ENCODE measurements at places on chromosomes 16 and 17.

GRCh38 chr17:15236281-15237105 lies 28.6 kb downstream of the PMP22 start:
- DNase-seq, result no peak

DNA sequence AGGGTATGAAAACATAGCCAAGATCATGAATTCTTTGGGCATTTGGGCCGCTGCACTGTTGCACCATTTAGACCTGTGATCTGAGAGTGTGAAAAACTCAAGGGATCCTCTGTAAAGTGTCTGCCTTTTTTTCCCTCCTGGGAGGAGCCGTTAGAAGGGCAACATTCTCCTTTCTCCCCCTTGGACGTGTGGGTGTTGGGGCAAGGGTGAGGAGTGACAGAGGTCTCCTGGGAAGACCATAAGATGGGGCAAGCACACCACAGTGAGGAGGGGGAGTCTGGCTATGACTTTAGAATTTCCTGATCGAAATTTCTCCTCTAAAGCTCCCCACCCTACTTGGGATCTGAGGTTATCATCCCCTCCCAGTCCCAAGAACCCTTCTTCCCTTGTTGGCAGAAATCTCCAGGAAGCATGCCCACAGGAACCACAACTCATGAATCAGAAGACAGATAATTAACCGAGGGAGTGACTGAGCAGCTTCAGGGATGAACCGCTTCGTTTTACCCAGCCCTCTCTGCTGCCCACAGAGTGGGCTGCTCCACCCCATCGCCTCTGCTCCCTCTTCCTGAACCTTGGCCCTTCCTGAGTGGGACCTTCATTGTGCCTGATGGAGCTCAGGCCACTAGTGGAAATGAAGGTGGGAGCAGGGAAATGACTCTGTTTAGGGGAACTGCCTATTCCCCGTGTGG lies 4.2 kb downstream of the ITGB3 start:
- no peak for DNase-seq

DNA sequence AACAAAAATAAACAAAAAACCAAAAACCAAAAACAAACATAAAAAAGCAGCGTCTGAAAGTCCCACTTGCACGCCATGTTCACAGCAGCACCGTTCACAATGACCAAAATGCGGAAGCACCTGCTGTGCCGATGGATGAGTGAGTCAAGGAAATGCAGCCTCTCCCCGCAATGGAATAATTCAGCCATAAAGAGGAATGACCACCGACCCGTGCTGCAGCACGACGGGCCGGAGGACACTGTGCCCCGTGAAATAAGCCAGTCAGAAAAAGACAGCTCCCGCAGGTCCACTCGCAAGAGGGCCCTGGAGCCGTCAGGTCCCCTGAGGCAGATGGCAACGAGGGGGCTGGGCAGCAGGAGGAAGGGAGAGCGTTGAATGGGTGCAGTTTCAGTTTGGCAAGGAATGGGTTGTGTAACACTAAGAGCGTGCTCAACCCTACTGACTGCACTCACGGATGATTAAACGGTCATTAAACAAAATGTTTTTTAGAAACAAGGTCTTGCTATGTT lies 5.1 kb downstream of the CLCN7 start:
- no peak for DNase-seq

GRCh38 chr17:3037259-3037658 lies 26.1 kb downstream of the OR1D5 start:
- DNase-seq, result no peak

DNA sequence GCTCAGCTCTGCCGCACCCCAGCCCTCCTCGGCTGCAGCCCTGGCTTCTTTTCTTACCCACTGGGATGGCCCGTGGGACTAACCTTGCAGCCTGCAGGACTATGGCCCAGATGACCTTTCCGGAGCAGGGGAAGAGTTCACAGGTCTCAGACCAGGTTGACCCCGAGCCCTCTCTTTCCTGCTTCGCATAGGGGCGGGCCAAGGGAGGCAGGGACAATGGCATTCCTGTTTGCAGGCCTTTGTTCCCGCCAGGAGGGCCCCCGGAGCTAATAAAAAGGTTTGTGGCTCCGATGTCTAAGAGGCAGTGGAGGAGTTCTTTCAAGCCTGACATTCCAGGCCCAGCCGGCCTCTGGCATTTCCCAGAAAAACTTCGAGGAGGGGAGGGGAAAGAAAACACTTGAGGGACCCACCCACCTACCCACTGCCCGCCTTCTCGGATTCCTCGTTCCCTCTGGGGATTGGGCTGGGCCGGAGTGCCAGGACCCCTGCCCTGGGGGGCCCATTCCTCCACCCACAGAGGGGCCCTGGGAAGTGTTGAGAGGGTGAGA lies 5.8 kb upstream of the SOCS3 start:
- no peak for DNase-seq

DNA sequence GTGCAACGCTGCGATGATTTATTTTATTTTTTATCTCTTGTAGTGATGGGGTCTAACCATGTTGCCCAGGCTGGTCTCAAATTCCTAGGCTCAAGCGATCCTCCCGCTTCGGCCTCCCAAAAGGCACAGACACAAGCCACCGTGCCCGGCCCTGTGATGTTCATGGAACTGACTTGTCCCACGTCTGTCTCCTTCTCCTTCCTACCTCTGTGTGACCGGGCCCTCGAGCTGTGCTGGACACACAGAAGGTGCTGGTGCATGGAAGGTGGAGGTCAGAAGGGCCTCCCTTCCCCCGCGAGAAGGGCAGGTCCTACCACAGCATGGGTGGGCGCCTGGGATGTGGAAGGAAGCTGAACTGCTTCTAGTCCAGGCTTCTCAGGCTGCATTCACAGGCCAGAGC lies 88.0 kb downstream of the SEC14L1 start:
- DNase-seq, result no peak

- DNase-seq, result no peak
These were observed 118.9 kb downstream of the AATF start for GRCh38 chr17:37067555-37068111.

GRCh38 chr17:34374457-34374856 lies 11.4 kb upstream of the CCL1 start:
- DNase-seq, result no peak

DNA sequence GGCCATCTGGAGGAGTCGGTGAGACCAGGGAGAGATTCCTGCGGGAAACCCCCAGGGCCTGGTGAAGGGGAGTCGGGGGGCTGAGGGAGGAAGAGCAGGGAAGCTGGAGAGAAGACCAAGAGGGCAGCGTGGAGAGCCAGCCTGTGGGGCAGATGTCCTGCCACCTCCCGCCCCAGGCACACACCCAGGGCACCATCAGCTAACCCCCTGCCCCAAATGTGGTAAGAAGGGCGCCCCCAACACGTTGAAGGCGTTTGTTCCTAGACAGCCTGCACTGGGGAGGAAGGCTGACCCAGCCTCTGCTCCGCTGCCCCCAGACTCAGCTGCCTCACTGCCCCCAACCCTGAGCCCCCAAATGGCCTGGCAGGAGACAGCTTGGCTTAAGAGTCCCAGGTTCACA lies 1.3 kb downstream of the BAIAP3 start:
- DNase-seq, result no peak

GRCh38 chr17:43382776-43383175 lies 16.0 kb upstream of the ARL4D start:
- DNase-seq, result no peak

DNA sequence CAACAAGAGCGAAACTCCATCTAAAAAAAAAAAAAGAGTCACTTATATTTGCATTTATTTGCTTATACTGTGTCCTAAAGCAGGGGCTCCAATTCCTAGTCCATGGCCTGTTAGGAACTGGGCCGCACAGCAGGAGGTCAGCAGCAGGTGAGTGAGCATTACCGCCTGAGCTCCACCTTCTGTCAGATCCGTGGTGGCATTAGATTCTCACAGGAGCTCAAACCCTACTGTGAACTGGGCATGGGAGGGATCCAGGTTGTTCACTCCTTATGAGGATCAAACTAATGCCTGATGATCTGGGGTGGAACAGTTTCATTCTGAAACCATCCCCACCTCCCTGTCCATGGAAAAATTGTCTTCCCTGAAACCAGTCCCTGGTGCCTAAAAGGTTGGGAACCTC lies 24.9 kb downstream of the ITGB3 start:
- DNase-seq, result no peak

DNA sequence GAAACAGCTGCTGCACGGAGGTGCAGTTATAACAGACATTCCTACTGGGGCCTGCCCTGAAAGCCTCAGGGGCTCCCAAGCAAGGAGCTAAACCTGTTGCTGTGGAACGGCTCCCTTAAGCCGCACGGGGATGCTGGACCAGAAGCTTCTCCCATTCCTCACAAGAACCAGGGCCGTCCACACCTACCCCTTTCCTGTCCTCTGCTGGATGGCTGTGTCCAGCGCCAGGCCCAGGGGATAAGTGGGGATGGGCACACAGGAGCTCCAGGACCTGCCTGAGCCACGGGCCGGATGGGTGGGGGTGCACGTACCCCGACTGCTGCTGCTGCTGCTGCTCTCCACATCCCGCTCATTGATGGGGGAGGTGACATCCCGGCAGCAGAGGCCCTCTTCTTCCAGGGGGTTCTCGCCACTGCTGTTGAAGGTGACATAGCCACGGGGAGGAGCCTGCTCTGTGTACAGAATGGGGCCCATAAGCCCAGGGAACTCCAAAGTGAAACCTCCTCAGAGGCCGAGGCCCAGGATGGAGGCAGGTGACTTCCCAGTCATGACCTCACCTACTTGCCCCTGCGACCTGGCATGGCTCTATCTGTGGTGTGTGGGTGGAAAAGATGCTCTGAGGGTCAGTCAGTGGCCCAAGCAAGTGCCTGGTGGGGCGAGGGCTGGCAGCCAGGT lies 8.6 kb downstream of the NUDT16L1 start:
- no peak for DNase-seq

DNA sequence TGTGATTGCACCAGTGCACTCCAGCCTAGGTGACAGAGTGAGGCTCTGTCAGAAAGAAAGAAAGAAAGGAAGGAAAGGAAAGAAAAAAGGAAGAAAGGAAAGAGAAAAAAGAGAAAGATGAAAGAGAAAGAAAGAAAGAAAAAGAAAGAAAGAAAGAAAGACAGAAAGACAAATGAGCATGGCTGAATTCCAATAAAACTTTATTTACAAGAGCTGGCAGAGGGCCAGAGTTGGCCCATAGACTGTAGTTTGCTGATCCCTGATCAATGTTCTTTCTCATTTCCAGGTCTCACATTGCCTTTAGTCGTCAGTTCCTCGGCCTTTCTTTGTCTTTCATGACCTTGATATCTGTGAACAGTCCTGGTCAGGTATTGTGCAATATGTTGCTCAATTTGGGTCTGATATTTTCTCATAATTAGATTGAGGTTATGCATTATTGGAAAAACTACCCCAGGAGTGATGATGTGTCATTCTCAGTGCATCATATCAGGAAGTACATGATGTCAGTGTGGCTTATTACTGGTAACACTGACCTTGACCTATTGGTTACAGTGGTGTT lies 68.5 kb upstream of the MED9 start:
- DNase-seq, result no peak

DNA sequence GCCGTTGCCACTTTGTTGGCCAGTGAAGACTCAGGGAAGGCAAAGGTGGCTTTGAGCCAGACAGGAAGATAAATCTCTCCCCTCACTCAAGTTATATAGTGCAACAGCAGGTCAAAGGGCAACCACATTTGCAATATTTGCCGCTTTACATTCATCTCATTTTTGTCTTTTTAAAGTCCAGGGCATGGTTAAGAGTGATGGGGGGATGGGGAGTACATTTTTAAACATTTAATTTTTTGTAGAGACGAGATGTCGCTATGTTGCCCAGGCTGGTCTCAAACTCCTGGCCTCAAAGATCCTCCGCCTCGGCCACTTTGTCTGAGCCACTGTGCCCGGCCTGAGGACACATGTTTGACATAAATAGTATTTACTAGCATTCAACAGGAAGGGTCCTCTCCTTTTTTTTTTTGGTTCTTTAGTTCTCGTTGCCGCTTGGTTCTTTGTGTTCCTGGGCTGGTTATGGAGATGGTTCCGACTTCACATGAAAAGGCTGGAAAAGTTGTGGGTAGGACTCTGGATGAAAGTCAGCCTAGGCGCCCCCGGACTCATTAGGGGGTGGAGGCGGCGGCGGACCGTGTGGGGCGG lies 95.7 kb downstream of the RAB11FIP4 start:
- no peak for DNase-seq

DNA sequence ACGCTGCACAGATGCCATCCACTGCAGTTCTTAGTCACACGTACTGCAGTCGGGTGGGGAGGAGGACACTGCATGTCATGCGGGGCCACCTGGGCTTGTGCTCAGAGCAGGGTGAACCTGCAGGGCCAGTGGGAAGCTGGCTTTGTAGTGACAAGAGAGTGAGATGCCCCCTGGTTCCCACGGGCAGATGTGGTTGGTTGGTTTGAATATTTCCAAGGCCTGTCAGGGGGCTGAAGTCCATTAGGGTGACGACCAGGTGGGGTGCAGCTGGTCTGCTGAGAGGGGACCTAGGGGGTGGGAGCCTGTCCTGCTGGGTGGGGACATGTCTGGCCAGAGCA lies 14.3 kb downstream of the ZNF213 start:
- DNase-seq, result no peak

DNA sequence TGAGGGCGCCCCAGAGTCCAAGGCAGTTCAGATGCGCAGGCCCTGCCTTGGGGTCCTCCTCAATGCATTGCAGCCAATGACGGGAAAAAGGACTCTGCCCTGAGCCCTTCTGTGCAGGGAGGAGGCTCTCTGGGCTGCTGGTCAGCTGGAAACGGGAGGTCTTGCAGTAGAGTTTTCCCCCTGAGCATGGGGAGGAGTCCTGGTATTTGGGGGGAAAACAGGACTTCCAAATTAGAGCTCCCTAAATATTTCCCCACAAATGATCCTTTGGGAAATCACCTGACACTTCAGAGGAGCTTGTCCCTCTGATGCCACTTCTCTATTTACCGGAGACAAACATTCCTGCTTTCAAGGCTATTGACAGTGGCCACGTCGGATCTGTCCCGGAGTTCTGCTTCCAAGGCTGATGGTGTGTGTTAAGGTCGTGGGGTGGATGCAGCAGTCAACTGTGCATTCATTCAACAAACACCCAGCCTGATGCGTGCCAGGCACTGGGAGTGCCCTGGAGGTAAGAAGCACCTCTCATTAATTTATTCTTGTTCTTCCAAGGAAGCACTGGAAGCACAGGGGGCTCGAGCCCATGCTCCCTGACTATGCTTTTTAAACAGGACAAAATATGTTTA lies 73.0 kb upstream of the DNAH17 start:
- DNase-seq, result no peak

DNA sequence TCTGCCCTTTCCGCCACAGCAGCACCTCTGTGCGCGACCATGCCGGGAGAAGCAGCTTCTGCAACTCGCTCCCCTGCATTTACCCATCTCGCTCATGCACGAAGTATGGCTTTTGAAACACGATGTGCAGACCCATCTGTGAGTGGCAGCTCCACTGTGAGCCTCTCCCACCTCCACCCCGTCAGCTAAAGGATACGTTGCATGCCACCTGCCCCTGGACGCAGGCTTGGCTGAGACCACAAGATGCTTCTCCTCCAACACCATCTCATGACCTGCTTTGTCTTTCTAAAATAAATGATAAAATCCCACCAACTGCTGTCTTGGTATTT lies 100.9 kb downstream of the ZNF778 start:
- DNase-seq, result no peak

All from NCI-H2081 (cell line).